Karpas-422 (cell line): ENCODE measurements at places on chromosomes 11 and 22.

- H3K27me3 ChIP-seq = no peaks in the 10 kb centered on the region
- H3K27ac ChIP-seq = no peak overlapping the region
- no peak overlapping the region for H3K4me3 ChIP-seq
- H3K36me3 ChIP-seq = no peaks in the 10 kb centered on the region
- H3K4me1 ChIP-seq = no peaks in the 10 kb centered on the region; the same call in 1 of the 2 replicates
- DNase-seq = no peak
Measured at GRCh38 chr22:17064498-17065100, 20.2 kb upstream of the IL17RA start.

- H3K4me1 ChIP-seq = peaks cover 7% of the 10 kb centered on the region
- no peak overlapping the region for H3K4me3 ChIP-seq
- H3K27me3 ChIP-seq = no peaks in the 10 kb centered on the region
- H3K36me3 ChIP-seq = no peaks in the 10 kb centered on the region
- no peak overlapping the region for H3K27ac ChIP-seq
Measured at GRCh38 chr11:76291576-76292526, 85.5 kb upstream of the WNT11 start.

DNA sequence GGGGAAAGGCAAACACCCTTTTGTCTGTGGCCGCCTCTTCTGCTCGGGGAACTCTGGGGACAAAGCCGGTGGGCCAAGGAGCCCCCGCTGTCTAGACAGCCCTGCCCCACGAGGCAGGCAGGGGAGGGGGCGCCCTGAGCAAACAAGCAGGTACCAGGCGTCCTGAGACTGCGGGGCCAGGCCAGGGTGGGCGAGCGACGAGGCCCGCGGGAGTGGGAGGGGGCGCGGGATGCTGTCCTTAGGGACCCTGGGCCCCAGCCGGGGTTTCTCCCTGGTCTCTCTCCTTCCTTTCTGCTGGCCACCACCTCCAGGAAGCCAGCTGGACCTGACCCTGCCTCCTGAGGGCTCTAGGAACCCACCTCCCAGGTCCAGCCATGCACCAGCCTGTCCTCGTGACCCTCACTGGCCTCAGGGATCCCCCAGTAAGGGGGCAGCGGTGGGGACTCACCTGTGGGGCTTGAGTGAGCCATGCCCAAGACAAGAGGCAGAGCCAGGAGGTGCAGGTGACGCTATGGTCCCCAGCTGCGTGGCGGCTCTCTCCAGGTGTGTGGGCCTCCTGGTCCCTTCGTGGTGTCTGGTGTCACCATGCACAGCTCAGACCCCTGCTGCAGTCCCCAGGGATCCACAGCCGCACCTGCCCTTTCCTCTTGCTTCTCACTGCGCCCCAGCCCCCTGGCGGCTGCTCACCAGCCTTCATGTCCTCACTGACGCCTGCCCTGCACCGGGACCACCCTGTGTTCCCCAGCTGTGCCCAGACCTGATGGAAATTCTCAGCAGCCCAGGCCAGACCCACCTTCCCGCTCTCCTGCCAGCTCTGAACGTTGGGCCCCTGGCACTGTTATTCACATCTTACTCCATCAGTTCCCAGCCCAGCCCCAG lies 26.5 kb upstream of the MUC5AC start:
- DNase-seq = peak; percentile 59
- H3K4me1 ChIP-seq = no peaks in the 10 kb centered on the region
- no peaks in the 10 kb centered on the region for H3K36me3 ChIP-seq
- no peak overlapping the region for H3K4me3 ChIP-seq
- H3K27ac ChIP-seq = no peak overlapping the region

GRCh38 chr22:20584872-20585638 lies 77.6 kb downstream of the MED15 start:
- DNase-seq = no peak
- peaks cover 2% of the 10 kb centered on the region; the same call in 1 of the 2 replicates for H3K36me3 ChIP-seq
- no peaks in the 10 kb centered on the region for H3K27me3 ChIP-seq
- H3K27ac ChIP-seq = no peak overlapping the region
- H3K4me3 ChIP-seq = no peak overlapping the region
